Sigmoid colon (tissue), 7 donors: ENCODE measurements at places on chromosomes 5 and 9. TPM values are rescaled to one million over a fixed set of nuclear protein-coding genes. Genes with fewer than 3 reads are reported as not detected.
A peak's percentile ranks its signal among the peaks of the same experiment; 100 is the strongest.

DNA sequence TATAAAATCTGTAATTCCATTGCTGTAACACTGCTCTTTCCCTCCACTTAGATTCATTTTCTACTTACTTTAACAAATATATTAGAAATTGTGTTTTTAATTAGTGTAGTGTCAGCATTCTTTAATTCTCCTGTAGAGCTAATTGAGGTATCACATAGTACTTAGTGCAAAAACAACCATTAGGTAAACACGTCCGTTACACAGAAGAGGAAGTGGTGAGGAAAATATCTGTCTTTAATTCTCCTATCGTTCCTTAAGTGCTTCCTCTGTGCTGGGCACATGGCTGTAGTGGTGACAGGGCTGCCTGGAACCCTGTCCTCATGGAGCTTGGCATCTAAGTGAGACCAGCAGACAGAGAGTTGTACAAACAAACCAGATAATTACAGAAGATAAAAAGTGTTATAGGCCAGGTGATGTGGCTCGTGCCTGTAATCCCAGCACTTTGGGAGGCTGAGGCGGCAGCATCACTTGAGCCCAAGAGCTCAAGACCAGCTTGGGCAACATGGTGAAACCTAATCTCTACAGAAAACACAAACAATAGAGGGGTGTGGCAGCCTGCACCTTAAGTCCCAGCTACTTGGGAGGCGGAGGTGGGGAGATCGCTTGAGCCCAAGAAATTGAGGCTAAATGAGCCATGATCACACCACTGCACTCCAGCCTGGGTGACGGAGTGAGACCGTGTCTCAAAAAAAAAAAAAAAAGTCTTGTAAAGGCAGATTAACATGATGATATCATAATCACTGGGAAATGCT lies 36.4 kb downstream of the PARP8 start:
- H3K4me1 ChIP-seq: no peaks in the 10 kb centered on the region
- no peak overlapping the region for H3K27ac ChIP-seq
- no peaks in the 10 kb centered on the region for H3K36me3 ChIP-seq
- H3K4me3 ChIP-seq: no peak overlapping the region

DNA sequence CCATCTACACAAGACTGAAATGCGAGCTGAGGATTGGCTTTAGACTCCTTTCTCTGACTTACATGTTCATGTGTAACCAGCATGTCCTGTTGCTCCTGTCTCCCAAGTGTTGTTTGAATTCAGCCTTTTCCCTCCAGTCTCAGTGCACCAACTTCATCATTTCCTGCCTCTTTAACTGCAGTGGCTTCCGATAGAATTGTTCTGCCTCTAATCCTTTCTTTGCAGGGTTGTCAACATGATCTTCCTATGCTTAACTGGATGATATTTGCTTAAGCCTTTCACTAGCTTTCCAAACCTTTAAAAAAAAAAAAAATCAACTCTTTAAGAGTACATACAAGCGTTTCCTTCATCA lies 6.7 kb upstream of the FYB1 start:
- no peaks in the 10 kb centered on the region for H3K4me1 ChIP-seq
- H3K36me3 ChIP-seq: no peaks in the 10 kb centered on the region
- H3K27ac ChIP-seq: no peak overlapping the region

GRCh38 chr5:73796164-73797131 lies 170.5 kb downstream of the ARHGEF28 start:
- no peak overlapping the region for H3K27ac ChIP-seq
- H3K4me3 ChIP-seq: no peak overlapping the region
- H3K27me3 ChIP-seq: no peaks in the 10 kb centered on the region
- no peaks in the 10 kb centered on the region for H3K36me3 ChIP-seq

GRCh38 chr5:82786748-82787147 lies 290.4 kb downstream of the TMEM167A start:
- H3K4me1 ChIP-seq: no peaks in the 10 kb centered on the region
- no peaks in the 10 kb centered on the region for H3K36me3 ChIP-seq
- DNase-seq: no peak
- no peak overlapping the region for H3K27ac ChIP-seq

DNA sequence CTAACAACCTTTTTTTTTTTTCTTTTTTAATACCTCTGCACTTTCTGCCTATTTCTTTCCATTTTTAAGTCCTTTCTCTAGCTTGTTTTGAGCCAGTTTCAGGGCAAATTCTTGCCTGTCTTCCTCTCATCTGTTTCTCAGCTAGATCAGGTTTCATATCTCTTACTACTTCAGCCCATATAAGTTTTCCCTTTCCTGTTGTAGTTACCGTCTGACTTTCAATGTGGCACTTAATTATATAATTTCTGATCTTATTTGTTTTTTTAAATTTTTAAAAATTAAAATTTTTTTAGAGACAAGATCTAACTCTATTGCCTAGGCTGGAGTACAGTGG lies 104.7 kb upstream of the ELL2 start:
- DNase-seq: no peak
- no peaks in the 10 kb centered on the region for H3K36me3 ChIP-seq
- no peak overlapping the region for H3K4me3 ChIP-seq
- peaks cover 20% of the 10 kb centered on the region for H3K4me1 ChIP-seq

- no peaks in the 10 kb centered on the region for H3K36me3 ChIP-seq
- no peak overlapping the region for H3K27ac ChIP-seq
- no peak for DNase-seq
Measured at GRCh38 chr9:112179816-112180215, 4.7 kb upstream of the SUSD1 start.

- H3K36me3 ChIP-seq: no peaks in the 10 kb centered on the region
- no peaks in the 10 kb centered on the region for H3K27me3 ChIP-seq
- no peak overlapping the region for H3K4me3 ChIP-seq
- DNase-seq: no peak
- H3K27ac ChIP-seq: no peak overlapping the region
Measured at GRCh38 chr5:11420969-11421368, 483.3 kb downstream of the CTNND2 start.

- no peak for DNase-seq
- no peaks in the 10 kb centered on the region for H3K4me1 ChIP-seq
- H3K4me3 ChIP-seq: no peak overlapping the region
- no peaks in the 10 kb centered on the region for H3K27me3 ChIP-seq
Measured at GRCh38 chr9:94929369-94929756, 202.9 kb downstream of the AOPEP start.

DNA sequence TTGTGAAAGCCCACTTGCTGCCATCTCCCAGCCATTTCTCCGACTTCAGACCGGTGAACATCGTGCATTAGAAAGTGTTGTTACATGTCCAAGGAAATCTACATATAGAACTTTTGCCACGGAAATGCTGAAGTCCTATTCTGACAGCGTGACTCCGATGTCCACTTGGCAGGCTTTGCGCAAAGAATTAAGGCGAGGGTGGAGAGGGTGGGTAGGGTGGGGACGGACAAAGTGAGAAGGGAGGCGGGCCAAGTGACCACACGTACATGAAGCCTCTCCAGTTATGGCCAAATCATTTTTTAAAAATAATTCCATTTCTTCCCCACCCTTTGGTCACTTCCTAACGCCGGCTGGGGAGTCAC lies 460 bp upstream of the ACO1 start:
- no peaks in the 10 kb centered on the region for H3K27me3 ChIP-seq
- no peak for DNase-seq
- H3K27ac ChIP-seq: peak overlapping the region; percentile 95
- no peaks in the 10 kb centered on the region for H3K36me3 ChIP-seq
- H3K4me1 ChIP-seq: peaks cover 29% of the 10 kb centered on the region

- H3K27me3 ChIP-seq: no peaks in the 10 kb centered on the region
- no peak for DNase-seq
- no peak overlapping the region for H3K4me3 ChIP-seq
Measured at GRCh38 chr9:87292449-87293191, 205.0 kb upstream of the DAPK1 start.

- no peaks in the 10 kb centered on the region for H3K36me3 ChIP-seq
- DNase-seq: no peak
- no peak overlapping the region for H3K27ac ChIP-seq
- H3K27me3 ChIP-seq: no peaks in the 10 kb centered on the region
- no peaks in the 10 kb centered on the region for H3K4me1 ChIP-seq
Measured at GRCh38 chr5:95915999-95916686, 45.5 kb downstream of the ELL2 start.

DNA sequence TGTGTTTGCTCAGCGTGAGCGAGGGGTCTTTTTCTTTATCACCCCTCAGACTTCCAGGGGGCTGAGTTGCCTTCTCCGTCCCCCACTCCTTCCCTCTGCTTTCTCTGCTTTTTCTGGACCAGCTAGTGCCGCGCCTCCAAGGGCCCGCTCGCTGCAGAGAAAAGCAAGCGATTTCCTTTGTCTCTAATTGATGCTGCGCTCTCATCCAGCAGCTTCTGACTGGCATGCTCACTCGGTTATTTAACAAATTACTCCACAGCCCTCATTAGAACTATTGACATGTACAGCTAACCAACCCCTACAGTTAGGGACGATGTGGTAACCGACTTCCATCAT lies 288.0 kb downstream of the ELAVL2 start:
- no peaks in the 10 kb centered on the region for H3K36me3 ChIP-seq
- DNase-seq: no peak
- no peak overlapping the region for H3K27ac ChIP-seq
- peak overlapping the region; percentile 2 for H3K4me3 ChIP-seq

DNA sequence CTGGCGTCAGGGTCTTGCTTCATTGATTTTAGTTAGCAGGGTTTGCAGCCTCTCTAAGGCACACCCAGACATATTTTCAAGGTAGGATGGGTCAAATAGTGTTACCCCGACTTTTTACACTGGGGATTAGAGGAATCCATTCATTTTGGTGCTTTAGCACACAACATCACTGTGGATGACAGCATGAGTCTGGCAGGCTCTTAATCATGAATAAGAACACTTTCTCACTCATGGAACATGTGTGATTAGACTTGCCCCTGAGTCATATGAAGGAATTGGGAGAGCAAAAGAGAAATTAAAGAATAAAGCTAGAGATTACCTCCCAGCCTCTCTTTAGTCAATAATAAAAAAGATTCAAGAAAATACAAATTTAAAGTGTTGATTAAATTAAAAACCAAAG lies 175.6 kb downstream of the SEMA5A start:
- H3K27ac ChIP-seq: no peak overlapping the region

DNA sequence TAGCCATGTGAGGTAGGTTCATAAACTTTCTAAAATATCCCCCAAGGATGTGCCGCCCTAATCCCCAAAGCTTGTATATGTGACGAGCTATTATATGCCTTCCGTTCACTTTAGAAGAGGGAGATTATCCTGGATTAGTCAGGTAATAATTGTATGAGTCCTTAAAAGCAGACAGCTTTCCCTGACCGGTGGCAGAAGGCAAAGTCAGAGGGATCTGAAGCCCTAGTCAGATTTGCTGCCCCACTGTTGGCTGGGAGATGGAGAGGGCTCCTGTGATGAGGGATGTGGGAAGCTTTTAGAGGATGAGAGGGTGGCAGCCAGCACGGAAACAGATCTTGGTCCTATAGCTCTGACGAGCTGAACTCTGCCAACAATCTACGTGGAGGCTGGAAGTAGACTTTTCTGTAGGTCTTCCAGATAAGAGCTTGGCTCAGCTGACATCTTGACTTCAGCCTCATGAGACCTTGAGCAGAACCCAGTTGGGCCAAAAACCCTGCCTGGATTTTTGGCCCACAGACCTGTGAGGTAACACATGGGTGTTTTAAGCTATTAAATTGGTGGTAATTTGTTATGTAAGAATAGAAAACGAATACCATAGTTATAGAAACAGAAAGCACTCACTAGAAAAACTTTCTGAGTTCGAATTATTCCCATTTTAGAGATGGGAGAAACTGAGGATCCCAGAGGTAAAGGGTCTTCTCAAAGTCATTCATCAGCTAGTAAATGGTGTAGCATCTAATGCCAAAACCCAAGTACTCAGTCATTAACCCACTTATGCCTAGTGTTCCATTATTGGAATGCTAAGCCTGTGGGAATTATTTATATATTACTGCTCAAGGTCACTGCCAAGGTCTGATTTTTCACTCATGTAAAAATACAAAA lies 48.9 kb downstream of the SH3PXD2B start:
- DNase-seq: no peak
- no peak overlapping the region for H3K4me3 ChIP-seq
- H3K27me3 ChIP-seq: no peaks in the 10 kb centered on the region

- H3K4me1 ChIP-seq: peaks cover 28% of the 10 kb centered on the region
- H3K27ac ChIP-seq: no peak overlapping the region
- peaks cover under 1% of the 10 kb centered on the region for H3K36me3 ChIP-seq
- no peaks in the 10 kb centered on the region for H3K27me3 ChIP-seq
Measured at GRCh38 chr9:129643706-129644105, 1.8 kb upstream of the ASB6 start.

DNA sequence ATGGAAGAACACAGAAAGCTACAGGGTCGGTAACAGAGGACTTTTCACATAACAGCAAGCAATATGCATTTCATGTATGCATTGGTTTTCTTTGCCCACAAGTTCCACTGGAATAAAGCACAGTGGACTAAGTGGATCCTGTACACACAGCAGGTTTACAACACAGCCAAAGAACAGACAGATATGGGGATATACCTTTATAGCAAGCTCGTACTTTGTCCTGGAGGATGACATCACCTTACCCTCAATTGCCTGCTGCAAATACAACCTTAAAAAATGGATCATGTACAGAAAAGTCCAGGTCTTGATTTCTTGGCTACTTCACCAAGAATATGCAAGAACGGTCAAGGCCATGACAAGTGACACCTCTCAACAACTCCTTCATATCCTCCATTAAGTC lies 1445.5 kb downstream of the MAT2B start:
- H3K4me1 ChIP-seq: no peaks in the 10 kb centered on the region
- no peak overlapping the region for H3K4me3 ChIP-seq
- no peak overlapping the region for H3K27ac ChIP-seq
- no peaks in the 10 kb centered on the region for H3K36me3 ChIP-seq
- no peak for DNase-seq
- H3K27me3 ChIP-seq: no peaks in the 10 kb centered on the region

DNA sequence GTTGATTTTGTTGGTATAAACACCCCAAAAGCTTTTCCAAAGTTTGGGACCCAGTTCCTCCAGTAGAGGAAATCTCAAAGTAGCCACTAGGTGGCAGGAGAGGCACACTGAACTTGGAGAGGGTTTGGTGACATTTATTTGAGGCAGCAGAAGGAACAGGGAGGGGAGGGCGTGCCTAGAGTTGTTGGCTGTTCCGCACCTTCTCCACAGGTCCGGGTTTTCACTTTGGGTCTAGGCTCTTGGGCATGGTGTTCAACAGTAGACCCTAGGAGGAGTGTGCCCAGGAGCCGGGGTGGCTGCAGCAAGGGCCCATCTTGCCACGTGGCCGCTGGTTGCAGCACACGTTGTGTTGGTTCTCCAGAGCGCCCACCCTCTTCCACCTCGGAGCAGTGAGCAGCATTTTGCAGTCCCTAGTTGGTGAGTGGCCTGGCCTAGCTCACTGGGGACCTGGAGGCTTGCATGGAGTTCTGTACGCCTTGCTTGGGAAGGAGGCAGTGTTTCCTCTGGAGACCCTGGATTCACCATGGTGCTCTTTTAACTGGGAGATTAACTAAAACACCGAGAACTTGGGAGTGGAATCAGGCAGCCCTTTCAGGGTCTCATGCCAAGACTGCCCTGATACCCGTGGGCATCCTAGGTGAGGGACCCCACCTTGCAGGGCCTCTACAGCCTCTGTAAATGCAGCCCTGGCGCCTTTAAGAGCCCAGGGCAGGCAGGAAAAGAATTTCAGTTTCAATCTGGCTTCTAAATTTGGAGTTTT lies 28.2 kb downstream of the PTPA start:
- no peaks in the 10 kb centered on the region for H3K27me3 ChIP-seq
- DNase-seq: peak; percentile 90
- H3K4me3 ChIP-seq: peak overlapping the region; percentile 59
- H3K4me1 ChIP-seq: peaks cover 57% of the 10 kb centered on the region

GARIN3 gene
- total RNA-seq: not detected

PRDM9 gene
- not detected for total RNA-seq

SPOCK1 gene
- 89.5 TPM for total RNA-seq

MAML1 gene
- 25.7 TPM for total RNA-seq

NR2F1-AS1 gene
- 6.7 TPM for total RNA-seq

SH3TC2 gene
- total RNA-seq: 8.3 TPM

MEF2C gene
- total RNA-seq: 47.1 TPM

UBE2R2 gene
- total RNA-seq: 24.4 TPM

FOXD4 gene
- 0.55 TPM for total RNA-seq

SARDH gene
- 3.0 TPM for total RNA-seq

SLC6A18 gene
- total RNA-seq: not detected

HTR4 gene
- total RNA-seq: 3.1 TPM

PCDHGB2 gene
- total RNA-seq: 4.4 TPM
